Aorta (tissue), 5 donors: ENCODE measurements at places on chromosomes 4 and X. TPM values are rescaled to one million over a fixed set of nuclear protein-coding genes. Genes with fewer than 3 reads are reported as not detected.

DNA sequence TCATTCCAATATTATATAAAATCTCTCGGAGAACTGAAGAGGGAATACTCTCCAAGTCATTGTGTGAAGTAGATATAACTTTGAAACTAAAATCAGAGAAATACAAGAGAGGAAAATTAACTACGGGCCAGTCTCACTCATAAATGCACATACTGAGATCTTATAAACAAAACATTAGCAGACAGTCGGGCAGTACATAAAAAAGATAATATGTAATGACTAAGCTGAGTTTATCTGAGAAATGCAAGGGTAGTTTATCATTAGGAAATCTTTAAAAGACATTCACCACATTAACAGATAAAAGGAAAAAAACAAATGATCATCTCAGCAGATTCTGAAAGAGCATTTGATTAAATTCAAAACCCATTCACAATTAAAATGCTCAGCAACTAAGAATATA is 116.7 kb downstream of the NYX start:
- H3K4me1 ChIP-seq, result no peaks in the 10 kb centered on the region
- no peak overlapping the region for H3K27ac ChIP-seq
- no peaks in the 10 kb centered on the region for H3K36me3 ChIP-seq
- no peaks in the 10 kb centered on the region for H3K27me3 ChIP-seq
- DNase-seq, result no peak
- H3K4me3 ChIP-seq, result no peak overlapping the region

- no peak for DNase-seq
- H3K36me3 ChIP-seq, result no peaks in the 10 kb centered on the region
- no peak overlapping the region for H3K4me3 ChIP-seq
- no peaks in the 10 kb centered on the region for H3K27me3 ChIP-seq
- H3K27ac ChIP-seq, result no peak overlapping the region
Observed at GRCh38 chr4:137981277-137981676, 260.9 kb downstream of the SLC7A11 start.

DNA sequence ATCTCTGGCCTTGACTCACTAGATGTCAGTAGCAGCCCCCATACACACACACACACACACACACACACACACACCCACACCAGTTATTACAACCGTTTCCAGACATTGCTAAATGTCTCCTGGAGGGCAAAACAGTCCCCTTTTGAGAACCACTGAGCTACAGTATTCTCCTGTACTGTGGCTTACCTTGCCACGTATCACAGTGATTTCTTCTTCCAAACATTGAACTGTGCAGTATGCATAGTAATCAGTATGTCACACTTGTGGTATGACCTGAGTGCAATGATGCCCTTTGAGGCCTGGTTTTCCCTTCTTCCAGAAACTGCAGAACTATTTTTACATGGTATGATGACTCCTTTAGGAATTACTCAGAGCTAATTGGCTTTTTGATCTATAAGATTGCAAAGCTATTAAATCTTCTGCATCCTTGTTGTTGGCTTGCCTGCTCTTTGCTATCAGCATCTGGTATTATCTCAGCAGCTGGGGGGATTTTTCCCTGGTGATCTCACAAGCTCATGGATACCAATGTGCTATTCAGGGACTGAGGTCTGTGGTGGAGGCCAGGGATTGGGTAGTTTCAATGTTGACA is 3.6 kb upstream of the THOC2 start:
- H3K27me3 ChIP-seq, result no peaks in the 10 kb centered on the region
- H3K36me3 ChIP-seq, result no peaks in the 10 kb centered on the region
- DNase-seq, result no peak
- H3K27ac ChIP-seq, result no peak overlapping the region
- H3K4me1 ChIP-seq, result no peaks in the 10 kb centered on the region
- H3K4me3 ChIP-seq, result no peak overlapping the region

DNA sequence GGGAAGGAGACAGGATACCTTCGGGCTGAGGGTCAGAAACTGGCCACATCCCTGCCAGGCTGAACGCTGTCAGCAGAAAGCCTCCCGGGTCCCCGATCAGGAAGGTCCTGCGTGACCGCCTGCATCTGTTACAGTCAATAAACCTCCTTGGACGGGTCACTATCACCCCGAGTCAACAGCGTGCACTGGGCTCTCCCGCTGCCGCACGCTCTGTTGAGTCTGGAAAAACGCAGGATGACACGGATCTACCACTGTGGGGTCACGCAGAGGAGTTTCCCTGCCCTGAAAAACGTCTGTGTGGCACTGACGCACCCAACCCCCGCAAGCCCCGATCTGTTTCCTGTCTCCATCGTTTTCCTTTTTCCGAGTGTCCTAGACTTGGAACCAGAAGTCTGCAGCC is 12.1 kb downstream of the PPP2R3B start:
- H3K27ac ChIP-seq, result no peak overlapping the region
- no peaks in the 10 kb centered on the region for H3K4me1 ChIP-seq
- H3K36me3 ChIP-seq, result no peaks in the 10 kb centered on the region
- H3K4me3 ChIP-seq, result no peak overlapping the region
- H3K27me3 ChIP-seq, result no peaks in the 10 kb centered on the region

GRCh38 chr4:177099211-177099610 is 210.5 kb upstream of the NEIL3 start:
- no peaks in the 10 kb centered on the region for H3K27me3 ChIP-seq
- no peaks in the 10 kb centered on the region for H3K4me1 ChIP-seq
- no peak overlapping the region for H3K4me3 ChIP-seq
- no peak for DNase-seq
- no peak overlapping the region for H3K27ac ChIP-seq

DNA sequence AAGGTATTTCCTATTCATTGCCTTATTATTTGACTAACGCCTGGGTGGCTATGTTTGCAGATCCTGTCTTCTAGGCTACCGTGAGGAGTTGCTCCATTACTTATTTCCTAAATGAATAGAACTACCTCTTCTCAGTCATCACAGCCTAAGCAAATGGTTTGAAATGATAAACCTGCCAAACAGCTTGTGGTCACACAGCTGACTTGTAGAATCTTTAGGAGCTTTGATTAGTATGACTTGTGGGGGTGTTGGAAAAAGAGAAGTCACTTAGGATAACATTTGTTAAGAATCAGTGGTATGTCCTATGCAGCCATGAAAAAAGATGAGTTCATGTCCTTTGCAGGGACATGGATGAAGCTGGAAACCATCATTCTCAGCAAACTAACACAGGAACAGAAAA is 169.3 kb downstream of the PPARGC1A start:
- DNase-seq, result no peak
- no peak overlapping the region for H3K4me3 ChIP-seq
- H3K36me3 ChIP-seq, result no peaks in the 10 kb centered on the region

DNA sequence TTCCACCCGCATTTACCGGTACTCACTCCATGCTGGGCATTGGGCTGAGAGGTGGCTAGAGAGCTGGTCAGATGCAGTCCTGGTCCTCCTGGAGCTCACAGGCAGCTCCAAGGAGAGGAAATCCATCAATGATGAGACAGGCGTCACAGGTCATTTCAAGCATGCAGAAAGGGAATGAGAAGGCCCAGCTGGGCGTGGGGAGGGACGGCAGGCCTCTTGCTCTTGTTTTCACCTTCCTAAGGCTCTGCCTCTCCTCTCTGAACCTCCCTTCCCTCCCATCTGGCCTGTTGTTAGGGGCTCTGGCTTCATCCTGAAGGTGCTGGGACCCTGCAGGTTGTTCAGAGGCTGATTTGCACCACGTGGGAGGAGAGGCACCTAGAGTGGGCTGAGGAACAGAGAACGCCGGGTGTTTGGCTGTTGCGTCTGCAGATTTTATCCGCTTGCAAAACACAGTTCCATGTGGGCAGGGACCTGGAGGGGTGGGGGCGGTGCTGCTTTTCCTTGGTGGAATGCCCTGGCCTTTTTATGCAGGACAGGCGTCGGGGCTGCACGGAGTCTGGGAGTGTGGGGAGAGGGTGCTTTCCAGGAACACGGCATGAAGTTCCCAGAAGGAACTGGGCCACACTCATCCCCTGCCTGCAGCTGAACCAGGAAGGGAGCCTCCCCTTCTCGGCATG is 81.5 kb upstream of the PSAPL1 start:
- H3K4me3 ChIP-seq, result no peak overlapping the region
- no peaks in the 10 kb centered on the region for H3K27me3 ChIP-seq
- no peaks in the 10 kb centered on the region for H3K4me1 ChIP-seq
- no peaks in the 10 kb centered on the region for H3K36me3 ChIP-seq

The VSIG1 gene
- total RNA-seq, result not detected

The TEC gene
- 9.3 TPM for total RNA-seq

The XAGE1A gene
- total RNA-seq, result not detected

The TMPRSS11E gene
- not detected for total RNA-seq

The MTTP gene
- total RNA-seq, result 0.48 TPM

The SPANXD gene
- not detected for total RNA-seq
